ENCODE measurements at places on chromosomes 12 and 14.
A peak's percentile ranks its signal among the peaks of the same experiment; 100 is the strongest.

DNA sequence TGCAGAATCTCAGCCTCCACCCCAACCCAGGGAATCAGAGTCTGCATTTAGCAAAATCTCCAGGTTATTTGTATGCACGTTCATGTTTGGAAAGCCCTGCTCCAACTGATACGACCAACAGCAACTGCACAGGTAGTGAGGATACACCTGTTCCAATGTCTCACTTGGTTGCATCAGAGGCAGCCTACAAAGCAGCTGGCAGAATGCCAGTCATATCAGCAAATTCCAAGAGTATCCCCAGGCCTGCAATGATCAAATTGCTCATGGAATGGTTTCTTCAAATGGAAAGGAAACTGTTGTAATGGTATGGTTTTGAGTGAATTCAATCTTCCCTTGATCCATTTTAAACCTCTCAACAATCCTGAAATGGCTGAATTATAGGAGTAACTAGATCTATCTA is 75.4 kb downstream of the GRIP1 start:
- no peak for DNase-seq

DNA sequence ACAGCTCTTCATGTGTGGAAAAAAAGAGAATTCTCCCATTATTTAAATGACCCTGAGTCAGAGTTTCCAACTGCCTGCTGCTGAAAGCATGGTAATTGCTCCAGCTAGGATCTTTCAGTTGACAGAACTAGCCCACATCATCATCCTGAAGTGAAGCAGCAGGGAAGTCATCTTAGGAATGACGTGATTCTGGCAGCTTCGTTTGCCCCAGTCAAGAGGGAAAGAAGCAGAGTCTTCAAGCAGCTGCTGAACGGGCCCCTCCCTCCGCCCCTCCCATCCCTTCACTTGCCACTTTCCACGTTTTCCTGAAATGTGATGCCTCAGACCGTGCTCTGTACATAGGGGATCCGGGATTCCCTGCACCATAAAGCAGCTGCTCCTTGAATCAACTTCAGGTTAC is 455.0 kb upstream of the TMEM132C start:
- DNase-seq = no peak

- DNase-seq = no peak
Measured at GRCh38 chr14:56738020-56738419, 72.3 kb downstream of the OTX2 start.

DNA sequence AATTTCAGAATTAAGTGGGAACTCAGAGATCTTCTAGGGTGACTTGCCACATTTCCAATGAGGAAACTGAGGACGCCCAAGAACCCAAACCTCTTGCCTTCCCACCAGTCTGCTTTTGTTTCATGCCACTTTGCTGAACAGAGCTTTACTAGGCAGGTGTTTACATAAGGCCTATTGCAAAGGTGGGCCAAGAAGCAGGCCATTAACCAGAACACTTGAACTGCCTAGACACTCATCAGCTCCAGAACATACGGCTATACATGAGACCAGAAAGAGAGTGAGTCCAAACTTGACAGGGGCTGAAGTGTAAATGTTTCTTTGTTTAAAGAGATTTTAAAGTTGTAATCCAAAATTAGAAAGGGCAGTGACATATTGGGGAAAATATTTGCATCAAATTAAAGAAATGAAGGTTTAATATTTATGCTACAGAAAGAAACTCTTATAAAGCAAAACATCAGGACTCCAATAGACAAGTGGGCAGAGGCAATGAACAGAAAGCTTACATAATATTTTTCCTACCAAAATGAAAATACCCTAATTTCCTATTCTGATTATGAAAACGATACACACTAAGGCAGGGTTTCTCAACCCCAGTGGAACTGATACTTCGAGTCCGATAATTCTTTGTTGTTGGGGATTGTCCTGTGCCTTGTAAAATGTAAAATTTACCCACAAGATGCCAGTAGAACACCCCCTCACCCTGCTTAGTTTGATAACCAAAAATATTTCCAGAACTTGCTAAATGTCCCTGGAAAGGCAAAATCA is 11.7 kb downstream of the BATF start:
- no peak for DNase-seq

- DNase-seq = no peak
Measured at GRCh38 chr12:99810718-99811593, 163.4 kb downstream of the GARIN6 start.

DNA sequence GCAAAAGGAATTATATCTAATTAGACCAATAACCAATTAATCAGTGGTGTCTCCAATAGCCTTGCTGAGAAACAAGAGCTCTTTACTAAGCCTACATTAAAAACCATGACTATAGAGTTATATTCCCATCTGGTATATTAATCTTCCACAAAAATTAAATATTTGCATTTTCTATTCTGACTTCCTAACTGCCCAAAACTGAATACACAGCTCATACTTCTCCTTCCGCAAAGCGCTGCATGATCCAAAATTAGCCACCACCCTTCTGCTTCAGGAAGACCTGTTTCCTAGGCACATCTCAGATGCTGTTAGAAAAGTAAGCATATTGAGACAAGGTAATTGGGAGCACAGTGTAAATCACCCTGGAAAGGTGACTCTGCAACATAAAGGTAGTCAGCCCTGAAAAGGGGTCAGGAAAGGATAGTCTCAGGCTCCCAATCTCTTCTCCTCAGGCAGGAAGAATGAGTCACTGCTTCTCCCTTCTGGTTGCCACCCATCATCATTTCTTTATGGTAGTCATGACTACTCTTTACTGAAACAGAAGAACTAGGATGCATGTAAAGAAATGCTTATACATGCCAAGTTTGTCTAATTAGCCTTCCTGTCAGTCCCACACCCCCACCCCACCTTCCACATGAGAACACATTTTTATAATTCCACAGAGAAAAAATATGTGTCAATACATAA is 54.3 kb downstream of the PLCZ1 start:
- peak; percentile 49 for DNase-seq

- no peak for DNase-seq
Measured at GRCh38 chr12:125889742-125890141, 824.5 kb downstream of the AACS start.

GRCh38 chr14:93112891-93113677 is 2.6 kb downstream of the ITPK1 start:
- DNase-seq = peak; percentile 55

GRCh38 chr14:51957950-51958349 is 31.4 kb upstream of the RTRAF start:
- DNase-seq = no peak

DNA sequence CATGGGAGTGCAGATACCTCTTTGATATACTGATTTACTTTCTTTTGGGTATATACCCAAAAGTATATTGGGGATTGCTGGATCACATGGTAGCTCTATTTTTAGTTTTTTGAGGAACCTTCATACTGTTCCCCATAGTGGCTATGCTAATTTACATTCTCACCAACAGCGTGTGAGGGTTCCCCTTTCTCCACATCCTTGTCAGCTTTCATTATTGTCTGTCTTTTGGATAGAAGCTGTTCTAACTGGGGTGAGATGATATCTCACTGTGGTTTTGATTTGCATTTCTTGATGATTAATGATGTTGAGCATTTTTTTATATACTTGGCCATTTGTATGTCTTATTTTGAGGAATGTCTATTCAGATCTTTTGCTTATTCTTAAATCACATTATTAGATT is 44.1 kb upstream of the JDP2 start:
- DNase-seq = peak; percentile 10
